ENCODE measurements at places on chromosomes 16 and 17. TPM values are rescaled to one million over a fixed set of nuclear protein-coding genes. Genes with fewer than 3 reads are reported as not detected.

The TEX19 gene
- total RNA-seq: not detected

The KRT32 gene
- not detected for total RNA-seq

The NAGS gene
- 0.43 TPM for total RNA-seq

The KRT20 gene
- not detected for total RNA-seq

The CHST5 gene
- 0.13 TPM for total RNA-seq

The GJC1 gene
- 8.2 TPM for total RNA-seq

The CACNG5 gene
- total RNA-seq: not detected

The RHBDL3 gene
- total RNA-seq: 0.13 TPM
